NCI-H1694 (cell line): ENCODE measurements at places on chromosomes 1 and 21.

DNA sequence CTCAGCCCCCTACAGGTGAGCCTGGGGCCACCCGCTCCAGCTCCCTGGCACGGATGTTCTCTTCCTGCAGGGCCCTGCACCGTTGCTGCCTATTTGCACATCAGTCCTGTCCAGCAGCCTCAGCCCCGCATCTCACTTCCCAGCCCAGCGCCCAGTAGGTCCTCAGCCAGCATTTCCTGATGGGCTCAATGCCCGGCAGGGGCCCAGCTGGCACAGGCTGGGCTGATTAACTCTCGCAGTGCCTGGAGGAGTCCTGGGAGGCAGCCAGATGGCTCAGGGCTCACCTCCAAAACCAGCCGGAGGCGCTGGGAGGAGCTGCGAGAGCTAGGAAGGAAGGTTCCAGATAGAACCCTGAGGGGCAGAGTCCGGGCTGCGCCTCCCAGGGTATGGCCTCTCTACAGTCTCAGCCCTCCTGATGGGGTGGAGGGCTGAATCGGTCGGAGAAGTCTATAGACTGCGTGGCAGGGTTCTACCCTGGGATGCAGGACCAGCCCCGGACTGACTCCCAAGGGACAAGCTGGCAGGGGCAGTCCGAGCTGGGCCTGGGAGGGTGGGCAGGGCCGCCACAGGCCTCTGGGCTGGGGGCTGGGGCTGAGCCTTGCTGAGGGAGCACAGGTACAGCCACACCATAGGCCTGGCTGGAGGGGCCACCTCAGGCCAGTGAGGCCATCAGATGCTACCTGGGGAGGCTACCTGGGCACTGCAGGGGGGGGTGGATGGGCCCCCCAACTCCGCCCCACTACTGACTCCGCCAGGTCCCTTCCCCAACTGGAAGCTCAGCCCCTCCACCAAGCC lies 19.2 kb upstream of the CLSTN1 start:
- DNase-seq = peak; percentile 76

GRCh38 chr1:2547210-2548067 lies 8.7 kb upstream of the TNFRSF14 start:
- DNase-seq = no peak

GRCh38 chr1:67880056-67880601 lies 46.9 kb upstream of the GNG12 start:
- DNase-seq = peak; percentile 95

- no peak for DNase-seq
Measured at GRCh38 chr1:190679044-190679443, 201.4 kb upstream of the BRINP3 start.

- DNase-seq = no peak
Measured at GRCh38 chr1:236381565-236382158, 12.4 kb upstream of the EDARADD start.

DNA sequence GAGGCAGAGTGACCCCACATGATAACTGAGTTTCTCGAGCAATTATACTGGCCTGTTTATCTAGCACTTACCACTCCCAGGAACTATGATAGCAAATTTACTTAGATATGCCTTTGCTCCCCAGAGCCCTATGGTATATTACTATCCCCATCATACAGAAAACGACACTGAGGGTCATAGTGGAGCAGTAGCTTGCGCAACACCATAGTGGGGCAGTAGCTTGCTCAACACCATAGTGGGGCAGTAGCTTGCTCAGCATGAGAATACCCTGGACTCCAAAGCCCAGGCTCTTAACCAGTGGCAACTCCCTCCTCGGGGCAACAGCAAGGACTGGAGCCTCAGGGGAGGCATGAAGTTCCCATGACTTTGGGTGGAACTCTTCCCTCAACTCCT lies 211.9 kb downstream of the NPHP4 start:
- DNase-seq = no peak

GRCh38 chr1:235339746-235340145 lies 11.4 kb downstream of the GGPS1 start:
- no peak for DNase-seq

GRCh38 chr1:218456444-218456843 lies 111.3 kb downstream of the TGFB2 start:
- DNase-seq = no peak

GRCh38 chr1:175536369-175536768 lies 207.0 kb downstream of the TNR start:
- DNase-seq = peak; percentile 11

DNA sequence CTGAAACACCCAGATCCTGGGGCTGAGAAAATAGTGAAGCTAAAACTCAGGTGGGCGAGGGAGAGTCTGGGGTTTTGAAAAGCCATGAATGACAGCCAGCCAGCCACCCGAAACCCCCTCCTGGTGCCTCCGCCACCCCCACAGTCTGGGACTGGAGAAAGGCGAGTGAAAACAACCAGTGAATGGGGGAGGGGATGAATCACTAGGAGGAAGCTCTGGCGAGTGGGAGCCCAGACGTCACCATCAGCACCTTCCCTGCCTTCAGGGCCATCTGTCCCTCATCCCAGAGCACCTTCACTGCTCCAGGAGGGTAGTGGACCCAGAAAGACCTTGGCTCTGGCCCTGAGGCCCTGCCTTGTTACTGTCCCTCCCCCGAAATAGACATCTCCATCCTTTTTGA lies 9.2 kb downstream of the RORC start:
- no peak for DNase-seq

- no peak for DNase-seq
Measured at GRCh38 chr1:235617808-235618207, 31.8 kb downstream of the GNG4 start.
